ENCODE measurements at places on chromosomes 7 and 10.

- DNase-seq, result no peak
These were observed 31.8 kb downstream of the ZNF467 start for GRCh38 chr7:149741629-149742028.

GRCh38 chr10:78968943-78969342 lies 99.8 kb upstream of the ZMIZ1 start:
- no peak for DNase-seq

DNA sequence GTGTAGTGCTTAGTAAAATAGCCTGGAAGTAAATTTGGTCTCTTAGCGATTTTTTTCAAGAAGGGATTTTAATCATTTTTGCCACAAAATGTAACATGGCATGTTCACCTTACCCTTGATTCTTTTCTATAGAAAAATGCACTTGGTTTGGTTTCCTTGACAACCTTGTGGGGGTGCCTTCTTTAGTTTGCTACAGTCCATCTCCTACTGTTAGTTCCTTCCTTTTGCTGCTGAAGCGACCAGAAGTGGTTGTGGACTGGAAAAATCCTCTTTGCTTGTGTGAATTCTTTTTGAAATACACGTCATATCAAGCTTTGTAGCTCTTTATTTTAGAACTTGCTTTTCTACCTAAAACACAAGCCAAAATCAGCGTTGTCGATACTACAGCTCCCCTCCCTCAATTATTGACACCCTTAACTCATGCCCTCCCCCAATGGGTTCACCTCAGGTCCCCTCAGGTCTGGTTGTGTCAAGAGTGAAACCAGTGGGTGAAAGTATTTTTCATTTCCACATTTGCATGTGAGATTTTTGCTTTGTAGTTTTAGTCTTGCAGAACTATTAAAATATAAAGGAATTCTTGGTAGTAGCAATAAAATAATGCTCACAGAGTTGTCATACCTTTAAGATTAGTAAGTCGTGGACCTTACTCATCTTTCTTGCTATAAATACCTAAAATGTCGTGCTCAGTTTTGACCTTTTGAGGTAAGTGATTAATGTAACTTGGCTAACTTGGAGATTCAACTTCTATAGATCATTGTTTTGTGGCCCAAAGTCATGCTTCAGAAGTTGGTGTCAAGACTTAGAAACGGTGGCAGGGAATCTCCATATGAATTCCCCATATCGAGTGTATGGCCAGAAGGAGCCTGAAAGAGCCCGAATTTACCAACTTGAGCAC lies 1.5 kb downstream of the ACTR3B start:
- no peak for DNase-seq

DNA sequence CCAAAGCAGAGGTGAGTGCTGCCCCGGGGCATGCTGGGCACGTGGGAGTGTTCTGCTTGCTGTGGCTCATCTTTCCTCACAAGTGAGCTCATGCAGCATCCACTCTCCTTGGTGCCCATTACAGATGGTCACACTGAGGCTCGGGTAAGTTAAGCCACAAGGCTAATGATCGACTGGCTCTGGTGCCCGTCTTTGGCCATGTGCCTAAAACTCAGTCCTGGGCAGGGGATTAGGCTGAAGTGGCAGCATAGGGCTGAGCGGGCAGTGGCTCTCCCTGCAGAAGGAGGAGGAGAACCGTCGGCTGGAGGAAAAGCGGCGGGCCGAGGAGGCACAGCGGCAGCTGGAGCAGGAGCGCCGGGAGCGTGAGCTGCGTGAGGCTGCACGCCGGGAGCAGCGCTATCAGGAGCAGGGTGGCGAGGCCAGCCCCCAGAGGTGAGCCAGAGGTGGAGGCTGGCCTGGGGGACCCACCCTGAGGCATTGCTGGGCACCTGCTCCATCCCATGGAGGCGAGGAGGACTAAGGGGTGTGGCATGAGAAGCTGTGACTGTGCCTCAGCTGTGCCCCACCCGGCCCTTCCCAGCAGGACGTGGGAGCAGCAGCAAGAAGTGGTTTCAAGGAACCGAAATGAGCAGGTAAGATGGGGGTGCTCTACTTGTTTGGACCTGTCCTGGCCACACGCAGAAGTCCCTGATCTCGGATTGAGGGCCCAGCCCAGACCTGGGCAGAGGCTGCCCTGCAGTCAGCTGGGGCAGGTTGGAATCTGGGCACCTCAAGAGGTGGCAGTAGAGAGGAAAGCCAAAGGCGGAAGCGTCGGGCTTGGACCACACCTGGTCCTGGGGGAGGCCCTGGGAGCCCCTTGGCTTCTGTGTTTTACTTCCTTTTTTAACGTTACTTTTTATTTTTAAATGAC lies 7.3 kb downstream of the PGAM2 start:
- no peak for DNase-seq

GRCh38 chr7:95046494-95047240 lies 139.3 kb downstream of the PPP1R9A start:
- DNase-seq, result no peak

DNA sequence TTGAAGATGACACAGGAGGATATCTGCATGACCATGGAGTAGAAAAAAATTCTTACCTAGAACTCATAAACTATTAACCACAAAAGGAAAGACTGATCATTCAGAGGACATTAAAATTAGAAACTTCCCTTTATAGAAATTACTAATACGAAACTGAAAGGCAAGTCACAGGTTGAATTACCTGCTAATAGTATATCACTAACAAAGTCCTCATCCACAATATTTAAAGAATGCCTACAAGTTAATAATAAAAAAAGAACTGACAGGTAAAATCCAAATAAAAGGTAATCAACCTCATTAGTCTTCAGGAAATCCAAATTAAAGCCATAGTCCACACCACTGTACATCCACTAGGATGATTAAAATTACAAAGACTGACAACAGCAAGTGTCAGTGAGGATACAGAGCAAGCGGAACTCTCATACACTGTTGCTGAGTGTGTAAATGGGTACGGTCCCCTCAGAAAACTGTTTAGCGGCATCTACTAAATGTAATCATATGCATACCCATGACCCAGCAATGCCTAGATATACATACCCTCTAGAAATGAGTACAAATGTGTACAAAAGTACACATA lies 71.2 kb downstream of the ARHGAP21 start:
- no peak for DNase-seq

DNA sequence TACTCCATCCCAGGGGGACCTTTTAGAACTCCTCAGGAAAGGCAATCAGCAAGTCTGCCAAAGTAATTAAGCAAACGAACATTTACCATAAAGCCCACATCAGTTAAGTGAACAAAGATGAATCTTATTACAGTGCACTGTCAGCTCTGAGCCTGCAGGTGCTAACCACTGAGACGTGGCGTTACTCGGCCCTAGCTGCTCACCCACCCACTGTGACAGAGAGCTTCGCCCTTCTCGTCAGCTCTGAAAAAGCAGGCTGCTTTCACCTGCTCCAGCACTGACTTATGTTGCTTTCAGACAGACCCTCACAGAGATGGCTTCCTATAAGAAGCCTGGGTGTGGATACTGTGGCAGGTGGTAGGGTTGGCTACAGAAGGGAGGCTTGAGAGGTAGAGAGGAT lies 57.7 kb upstream of the KCNIP2 start:
- no peak for DNase-seq

GRCh38 chr10:55158633-55159032 lies 357.6 kb upstream of the PCDH15 start:
- DNase-seq, result no peak

DNA sequence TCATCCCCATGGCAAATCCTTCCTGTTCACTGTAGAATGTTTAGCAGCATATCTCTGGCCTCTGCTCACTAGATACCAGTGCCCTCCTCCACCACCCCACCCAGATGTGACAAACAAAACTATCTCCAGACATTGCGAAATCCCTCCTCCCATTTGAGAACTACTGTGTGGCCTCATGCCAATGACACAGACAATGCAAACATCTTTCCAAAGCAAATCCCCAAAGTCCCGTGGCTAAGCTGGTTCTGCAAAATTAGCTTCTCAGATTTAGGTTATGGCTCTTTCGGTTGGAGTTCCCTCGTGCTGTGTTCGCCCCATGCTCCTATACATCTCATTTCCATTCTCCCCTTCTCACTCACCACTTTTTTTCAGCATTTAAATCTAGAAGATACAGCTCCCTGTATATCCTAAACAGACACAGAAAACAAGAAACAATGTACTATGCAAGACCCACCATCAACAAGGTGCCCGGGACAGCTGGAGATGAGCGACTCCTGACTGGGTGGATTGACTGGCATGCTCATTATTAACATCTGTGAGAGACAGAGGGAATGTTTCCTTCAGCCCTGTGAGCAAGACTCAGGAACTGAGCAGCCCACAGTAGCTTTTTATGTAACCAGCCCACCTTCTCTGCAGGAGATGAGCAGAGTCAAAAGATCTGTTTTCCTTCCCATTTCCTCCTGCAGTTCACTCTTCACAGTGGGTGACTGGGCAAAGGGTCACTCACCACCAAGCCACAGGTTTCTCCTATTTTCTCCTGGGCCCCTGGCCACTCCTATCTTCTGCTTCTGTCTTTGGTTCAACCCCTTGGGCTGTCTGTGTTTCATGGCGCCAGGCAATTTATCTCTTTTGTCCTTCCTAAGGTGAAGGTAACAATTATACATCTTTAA lies 225.7 kb upstream of the AOAH start:
- DNase-seq, result no peak

DNA sequence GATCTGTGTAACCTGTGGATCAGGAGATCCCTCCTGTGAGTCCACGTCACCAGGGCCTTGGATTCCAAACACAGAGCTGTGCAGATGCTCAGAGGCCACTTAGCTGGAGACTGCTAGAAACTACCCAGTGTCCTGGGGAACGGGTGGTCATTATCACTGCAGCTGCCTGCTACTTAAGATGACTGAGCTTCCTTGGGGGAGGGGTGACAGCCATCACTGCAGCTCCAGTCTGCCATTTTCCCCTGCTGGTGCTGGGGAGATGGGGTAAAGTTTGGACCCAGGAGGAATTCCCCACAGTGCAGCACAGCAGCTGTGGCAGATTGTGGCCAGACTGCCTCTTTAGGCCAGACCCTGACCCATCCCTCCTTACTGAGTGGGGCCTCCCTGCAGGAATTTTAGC lies 78.8 kb upstream of the VOPP1 start:
- no peak for DNase-seq

GRCh38 chr7:41656366-41656765 lies 46.5 kb downstream of the INHBA start:
- DNase-seq, result peak; percentile 33

GRCh38 chr10:92755725-92756124 lies 66.0 kb downstream of the HHEX start:
- no peak for DNase-seq

DNA sequence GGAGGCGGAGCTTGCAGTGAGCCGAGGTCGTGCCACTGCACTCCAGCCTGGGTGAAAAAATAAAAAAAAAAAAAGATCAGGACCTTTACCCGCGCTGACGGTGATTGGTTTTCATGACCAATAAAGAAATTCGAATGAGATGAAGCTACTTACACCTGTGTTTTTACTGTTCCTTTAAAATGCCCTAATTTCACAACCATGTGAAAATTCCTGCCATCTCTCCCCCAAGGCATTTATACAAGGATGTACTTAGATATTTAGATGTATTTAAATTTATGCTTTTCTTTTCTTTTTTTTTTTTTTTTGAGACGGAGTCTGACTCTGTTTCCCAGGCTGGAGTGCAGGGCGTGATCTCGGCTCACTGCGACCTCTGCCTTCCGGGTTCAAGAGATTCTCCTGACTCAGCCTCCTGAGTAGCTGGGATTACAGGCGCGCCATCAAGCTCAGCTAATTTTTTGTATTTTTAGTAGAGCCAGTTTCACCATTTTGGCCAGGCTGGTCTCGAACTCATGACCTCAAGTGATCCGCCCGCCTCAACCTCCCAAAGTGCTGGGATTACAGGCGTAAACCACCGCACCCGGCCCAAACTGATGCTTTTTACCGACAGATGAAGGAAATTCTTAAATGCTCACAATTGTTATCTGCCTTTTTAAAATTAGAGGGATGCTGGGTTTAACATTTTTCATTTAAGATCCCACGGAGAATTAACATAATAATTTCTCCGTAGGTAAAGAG lies 3.1 kb upstream of the PHYH start:
- no peak for DNase-seq

- DNase-seq, result no peak
These were observed 332.4 kb downstream of the PTEN start for GRCh38 chr10:88195841-88196240.

DNA sequence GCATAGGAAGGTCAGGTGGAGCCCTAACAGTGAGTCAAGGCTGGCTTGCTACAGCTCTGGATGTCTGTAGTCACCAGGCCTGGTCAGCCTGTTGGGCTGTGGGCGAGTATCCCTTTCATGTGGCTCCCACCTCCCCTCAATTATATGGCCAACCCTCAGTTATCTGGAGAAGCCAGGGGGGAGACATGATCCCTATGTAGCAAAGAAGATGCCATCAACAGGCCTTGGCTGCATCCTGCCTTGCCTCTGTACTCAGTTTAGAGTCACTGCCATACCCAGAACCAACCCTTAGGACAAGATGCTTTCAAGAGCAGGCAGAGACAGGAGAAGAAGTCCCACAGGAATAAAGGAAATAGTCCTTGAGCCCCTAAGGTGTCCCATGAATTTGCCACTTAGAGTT lies 763.9 kb downstream of the GRID1 start:
- no peak for DNase-seq

DNA sequence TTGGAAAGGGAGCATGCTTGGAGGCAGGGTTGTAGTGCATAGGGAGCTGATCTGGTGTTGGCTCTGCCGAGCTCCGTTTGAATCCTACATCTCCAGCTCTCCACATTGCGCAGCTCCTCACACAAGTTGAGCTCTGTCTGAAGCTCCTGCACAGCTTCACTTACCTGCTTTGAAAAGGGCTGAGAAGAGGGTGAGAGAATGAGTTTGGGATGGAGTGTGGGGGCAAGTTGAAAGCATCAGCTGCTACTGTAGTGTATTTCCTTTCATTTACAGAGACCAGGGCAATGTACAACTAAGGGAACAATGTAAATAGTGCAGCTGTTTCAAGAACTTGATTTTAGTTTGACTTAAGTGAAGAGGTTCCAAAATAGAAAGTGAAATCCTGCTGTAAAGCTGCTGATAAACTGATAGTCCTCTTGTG lies 88.5 kb downstream of the VTI1A start:
- DNase-seq, result no peak

DNA sequence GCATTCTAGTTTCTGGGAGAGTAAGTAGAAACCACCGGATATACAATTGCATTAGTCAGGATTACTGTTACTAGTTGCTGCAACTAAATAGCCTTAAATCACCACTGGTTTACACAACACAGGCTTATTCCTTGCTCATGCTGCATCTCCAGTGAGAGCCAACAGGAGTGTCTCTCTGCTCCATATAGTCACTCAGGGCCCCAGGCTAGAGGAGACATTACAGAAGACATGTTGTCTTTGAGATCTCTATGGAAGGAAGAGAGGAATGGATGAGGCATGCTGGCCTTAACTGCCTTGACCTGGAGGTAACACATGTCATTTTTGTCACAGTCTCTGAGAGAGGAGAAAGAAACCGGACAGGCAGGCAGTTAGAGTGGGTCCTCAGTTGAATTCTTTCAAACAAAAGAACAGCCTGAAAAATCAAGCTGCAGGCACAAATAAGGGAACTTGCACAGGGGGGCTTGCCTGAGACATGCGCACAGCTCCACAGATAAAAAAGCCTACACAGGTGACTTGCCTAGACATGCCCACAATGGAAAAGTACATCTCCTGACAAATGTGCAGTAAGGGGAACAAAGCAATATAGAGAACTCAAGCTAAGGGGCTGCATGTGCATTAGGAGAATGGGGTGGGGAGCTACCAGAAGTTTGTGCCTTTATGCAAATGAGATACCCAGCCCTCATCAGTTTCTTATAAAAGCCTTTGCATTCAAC lies 348.0 kb downstream of the TYW1 start:
- DNase-seq, result no peak

GRCh38 chr7:152512706-152513105 lies 76.9 kb upstream of the KMT2C start:
- DNase-seq, result peak; percentile 2

Measured in glomerular endothelial cell (primary cell).